ENCODE measurements at places on chromosomes 6 and 20.

DNA sequence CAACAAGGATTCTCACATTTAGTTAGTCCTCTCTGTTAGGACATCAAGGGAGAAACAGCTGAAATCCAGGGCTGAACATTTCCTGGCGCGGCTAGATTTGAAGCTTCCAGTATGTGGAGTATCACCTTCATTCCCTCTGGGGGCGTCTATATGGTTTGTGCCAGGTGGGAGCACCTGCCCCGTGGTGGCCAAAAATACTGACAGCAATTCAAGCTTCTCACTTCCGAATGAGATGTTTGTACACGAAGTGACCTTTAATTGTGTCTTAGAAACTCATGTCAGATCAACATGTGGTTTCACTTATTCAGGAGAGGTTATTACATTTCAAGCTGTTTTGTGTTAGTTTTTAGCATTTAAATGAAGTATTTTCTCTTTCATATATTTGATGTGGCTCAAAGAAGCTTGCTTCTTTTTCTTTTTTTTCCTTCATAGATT, 67.3 kb upstream of the ZNF217 start:
- DNase-seq, result peak; percentile 51

DNA sequence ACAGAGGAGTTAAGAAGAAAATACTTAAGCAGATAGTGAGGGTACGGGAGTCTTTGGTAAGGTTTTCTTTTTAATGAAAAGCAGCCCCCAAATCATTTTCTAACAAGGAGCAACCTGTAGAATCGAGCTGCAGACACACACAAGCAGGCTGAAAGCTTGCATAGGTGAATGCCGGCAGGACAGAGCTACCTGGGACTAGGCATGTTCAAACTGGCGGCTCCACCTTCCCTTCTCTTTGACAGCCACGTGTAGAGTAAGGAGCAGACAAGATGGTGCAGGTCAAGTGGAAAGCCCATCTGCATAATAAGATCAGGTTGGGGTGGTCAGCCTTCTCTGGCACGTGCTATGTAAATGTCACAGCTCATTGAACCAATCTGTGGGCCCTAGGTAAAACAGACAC, 1292.4 kb downstream of the EPHA7 start:
- no peak for DNase-seq

- no peak for DNase-seq
Observed at GRCh38 chr6:28764014-28764723, 159.6 kb downstream of the TRIM27 start.

DNA sequence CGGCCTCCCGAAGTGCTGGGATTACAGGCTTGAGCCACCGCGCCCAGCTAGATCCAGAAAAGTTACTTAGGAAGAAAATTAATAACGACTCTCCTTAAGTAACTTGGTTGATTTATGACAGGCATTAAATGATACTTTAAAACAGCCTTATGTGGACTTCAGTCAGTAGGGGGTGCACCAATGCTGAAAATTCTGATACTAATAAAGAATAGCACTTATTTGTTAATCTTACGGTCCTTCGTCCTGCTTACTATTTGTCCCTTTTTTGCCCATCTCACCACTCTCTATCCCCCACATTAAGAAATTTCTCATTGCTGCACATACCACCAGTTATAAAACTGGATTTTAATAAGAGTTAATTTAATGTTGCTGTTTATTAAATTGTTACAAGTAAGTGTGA, 12.7 kb upstream of the PRELID3B start:
- DNase-seq, result no peak

DNA sequence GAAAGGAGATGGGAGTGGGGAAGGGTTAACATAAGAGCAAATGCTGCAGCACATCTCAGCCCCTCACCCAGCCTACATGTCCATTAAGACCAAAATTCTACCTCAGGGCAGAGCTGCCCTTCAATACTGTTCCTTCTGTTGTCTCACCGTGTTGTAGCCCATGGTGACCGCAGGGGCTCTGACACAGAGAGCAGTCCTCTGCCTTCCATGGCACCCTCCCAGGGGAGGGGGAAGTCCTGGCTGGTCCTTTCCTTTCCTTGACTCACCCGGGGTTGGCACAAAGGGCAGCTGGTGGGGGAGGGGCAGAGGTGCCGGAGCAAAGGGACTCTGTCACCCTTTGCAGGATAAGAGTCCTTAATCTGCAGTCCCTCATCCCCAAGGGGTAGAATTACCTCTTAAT, 15.2 kb downstream of the NKX2-2 start:
- DNase-seq, result no peak

Data from right hindlimb (tissue), 1 donor.